ENCODE measurements at places on chromosomes 16 and 17. TPM values are rescaled to one million over a fixed set of nuclear protein-coding genes. Genes with fewer than 3 reads are reported as not detected.

- H3K27me3 ChIP-seq: peaks cover 26% of the 10 kb centered on the region
- peaks cover 11% of the 10 kb centered on the region for H3K36me3 ChIP-seq
- H3K4me1 ChIP-seq: peaks cover 18% of the 10 kb centered on the region
Measured at GRCh38 chr17:79776376-79777119, 1.4 kb upstream of the CBX2 start.

GRCh38 chr16:71721066-71721740 is 3.3 kb downstream of the PHLPP2 start:
- H3K27ac ChIP-seq: no peak overlapping the region
- DNase-seq: no peak
- no peaks in the 10 kb centered on the region for H3K27me3 ChIP-seq
- peaks cover 4% of the 10 kb centered on the region for H3K4me1 ChIP-seq

DNA sequence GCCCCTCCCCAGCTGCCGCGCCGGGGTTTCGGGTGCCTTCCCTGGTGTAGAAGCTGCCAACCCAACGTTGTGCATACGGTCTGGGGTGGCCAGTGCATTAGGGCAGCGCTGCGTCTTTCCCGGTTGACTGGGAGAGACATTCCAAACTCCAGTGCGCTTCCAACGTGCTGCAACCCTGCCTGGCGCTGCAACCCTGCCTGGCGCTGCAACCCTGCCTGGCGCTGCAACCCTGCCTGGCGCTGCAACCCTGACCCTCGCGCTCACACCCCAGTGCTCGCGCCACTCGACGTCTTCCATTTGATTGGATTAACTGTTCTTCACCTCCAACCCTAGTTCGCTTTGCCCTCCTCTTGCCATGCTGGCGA is 488 bp upstream of the HAP1 start:
- peaks cover 27% of the 10 kb centered on the region for H3K4me1 ChIP-seq
- peaks cover 79% of the 10 kb centered on the region for H3K27me3 ChIP-seq
- DNase-seq: no peak
- no peaks in the 10 kb centered on the region for H3K36me3 ChIP-seq

DNA sequence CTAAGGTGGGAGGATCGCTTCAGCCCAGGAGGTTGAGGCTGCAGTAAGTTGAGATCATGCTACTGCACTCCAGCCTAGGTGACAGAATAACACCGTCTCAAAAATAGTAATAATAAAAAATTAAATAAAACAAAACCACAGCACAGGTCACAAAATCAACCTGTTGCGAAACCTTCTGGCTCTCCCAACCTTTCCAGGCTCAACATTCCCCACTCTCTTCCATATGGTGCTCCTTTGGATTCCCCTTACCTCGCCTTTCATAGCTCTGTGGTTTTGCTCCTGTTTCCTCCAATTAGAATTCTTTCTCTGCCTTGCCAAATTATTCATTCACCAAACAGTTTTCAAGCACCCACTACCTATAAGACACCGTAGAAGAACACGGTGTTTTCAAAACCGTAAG is 4.7 kb downstream of the ZDHHC7 start:
- H3K4me1 ChIP-seq: peaks cover 35% of the 10 kb centered on the region
- no peak for DNase-seq
- H3K27ac ChIP-seq: no peak overlapping the region

GRCh38 chr17:34692920-34693319 is 113.5 kb downstream of the TMEM132E start:
- H3K27me3 ChIP-seq: no peaks in the 10 kb centered on the region
- no peaks in the 10 kb centered on the region for H3K36me3 ChIP-seq
- H3K27ac ChIP-seq: no peak overlapping the region
- no peaks in the 10 kb centered on the region for H3K4me1 ChIP-seq

DNA sequence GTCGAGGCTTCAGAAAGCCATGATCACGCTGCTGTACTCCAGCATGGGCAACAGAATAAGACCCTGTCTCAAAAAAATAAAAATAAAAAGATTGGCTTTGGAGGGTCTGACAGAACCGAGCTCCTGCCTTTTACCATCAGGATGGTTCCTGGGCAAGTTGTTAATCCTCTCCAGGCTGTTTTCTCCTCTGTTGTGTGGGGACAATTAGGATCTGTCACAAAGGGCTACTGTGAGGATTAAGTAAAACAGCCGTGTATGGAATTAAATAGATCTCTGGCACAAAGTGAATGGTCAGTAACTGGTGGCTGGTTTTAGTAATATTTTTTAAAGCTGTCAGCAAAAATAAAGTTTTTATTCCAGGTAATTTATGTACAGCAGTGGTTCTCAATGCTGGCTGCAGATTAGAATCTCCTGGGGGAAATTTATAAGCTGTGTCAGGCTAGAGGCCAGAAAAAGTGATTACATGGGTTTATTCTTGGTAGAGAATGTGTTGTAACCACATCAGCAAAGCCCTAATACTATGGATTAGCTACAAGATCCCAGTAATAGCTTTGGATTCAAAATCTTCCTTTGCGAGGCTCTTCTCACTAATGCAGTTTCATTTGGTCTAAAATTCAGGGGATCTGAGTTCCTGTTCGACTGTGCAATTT is 47.2 kb downstream of the GPRC5B start:
- H3K4me1 ChIP-seq: peaks cover 26% of the 10 kb centered on the region
- H3K27ac ChIP-seq: peak overlapping the region; percentile 57
- no peaks in the 10 kb centered on the region for H3K27me3 ChIP-seq
- H3K36me3 ChIP-seq: no peaks in the 10 kb centered on the region
- no peak overlapping the region for H3K4me3 ChIP-seq
- DNase-seq: peak; percentile 60

- peak overlapping the region; percentile 60 for H3K27ac ChIP-seq
- H3K36me3 ChIP-seq: peaks cover 3% of the 10 kb centered on the region
- DNase-seq: no peak
- peaks cover 81% of the 10 kb centered on the region for H3K4me1 ChIP-seq
Measured at GRCh38 chr16:85201574-85201973, 89.3 kb upstream of the CIBAR2 start.

DNA sequence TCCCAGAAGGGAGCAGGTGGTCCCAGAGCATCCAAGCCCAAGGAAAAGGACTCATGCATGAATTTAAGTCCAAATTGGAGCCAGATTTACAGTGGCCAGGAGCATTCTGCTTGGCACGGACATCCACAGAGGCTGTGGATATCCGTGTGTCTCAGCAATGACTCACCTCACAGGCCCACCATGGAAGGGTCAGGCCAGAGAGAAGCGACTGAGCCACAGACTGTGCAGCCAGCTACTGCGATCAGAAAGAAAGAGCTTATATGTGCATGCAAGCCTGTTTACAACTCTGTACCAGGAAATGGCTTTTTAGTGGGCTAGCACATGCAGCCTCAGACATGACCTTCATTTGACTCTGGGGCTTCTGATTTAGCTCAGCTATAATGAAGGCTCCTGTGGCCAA is 231.0 kb downstream of the C16orf95 start:
- H3K27ac ChIP-seq: no peak overlapping the region
- H3K27me3 ChIP-seq: peaks cover 3% of the 10 kb centered on the region
- no peak for DNase-seq
- no peak overlapping the region for H3K4me3 ChIP-seq
- H3K36me3 ChIP-seq: no peaks in the 10 kb centered on the region

DNA sequence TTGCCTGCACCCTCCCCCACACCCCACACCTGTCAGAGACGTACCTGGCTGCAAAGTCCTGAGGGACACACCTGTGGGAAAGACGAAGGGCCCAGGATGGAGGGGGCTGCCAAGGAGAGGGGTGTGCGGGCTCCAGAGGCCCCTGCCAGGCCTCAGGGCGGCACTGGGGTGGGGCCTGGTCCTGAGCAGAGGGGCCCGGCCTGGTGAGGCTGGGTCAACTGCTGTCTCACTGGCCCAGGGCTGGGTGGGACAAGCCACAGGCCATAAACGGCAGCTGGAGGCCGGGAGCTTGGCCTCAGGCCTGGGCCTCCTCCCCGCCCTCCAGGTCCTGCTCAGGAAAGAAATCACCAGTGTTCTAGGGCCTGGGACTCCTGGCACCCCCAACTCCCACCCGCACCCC is 510 bp downstream of the TPSG1 start:
- DNase-seq: no peak
- H3K27ac ChIP-seq: no peak overlapping the region
- no peak overlapping the region for H3K4me3 ChIP-seq
- peaks cover 9% of the 10 kb centered on the region for H3K4me1 ChIP-seq
- H3K27me3 ChIP-seq: no peaks in the 10 kb centered on the region

DNA sequence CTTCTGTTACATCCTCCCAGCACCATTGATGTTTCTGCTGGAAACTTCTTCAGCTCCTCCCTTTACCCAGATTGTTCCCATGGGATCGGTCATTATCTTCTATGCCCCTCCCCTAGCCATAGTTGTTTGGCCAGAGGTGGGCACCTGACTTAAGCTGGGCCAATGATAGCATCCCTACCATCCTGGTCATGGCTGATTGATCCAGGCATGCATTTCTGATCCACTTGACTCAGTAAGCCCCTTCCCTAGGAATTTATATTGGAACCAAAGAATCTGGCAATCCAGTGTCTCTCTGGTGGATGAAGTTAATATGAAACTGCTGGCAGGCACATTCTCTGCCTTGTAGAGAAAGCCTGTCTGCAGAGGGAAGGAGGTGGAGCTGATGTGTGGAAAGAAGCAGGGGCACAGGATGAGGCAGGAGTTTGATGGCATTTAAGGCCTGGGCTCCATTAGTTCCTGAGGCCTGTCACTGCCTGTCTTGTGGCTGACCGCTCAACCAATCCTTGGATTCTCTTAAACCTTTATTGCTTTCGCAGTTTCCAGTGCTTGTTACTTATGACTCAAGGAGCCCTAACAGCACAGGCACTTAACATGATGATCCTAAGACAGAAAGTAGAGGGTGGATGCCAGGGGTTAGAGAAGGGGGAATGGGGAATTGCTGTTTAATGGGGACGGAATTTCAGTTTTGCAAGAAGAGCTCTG is 152.4 kb downstream of the ABCC12 start:
- no peaks in the 10 kb centered on the region for H3K36me3 ChIP-seq
- no peak overlapping the region for H3K4me3 ChIP-seq
- H3K27ac ChIP-seq: no peak overlapping the region
- H3K27me3 ChIP-seq: no peaks in the 10 kb centered on the region
- peak; percentile 25 for DNase-seq

- H3K4me3 ChIP-seq: no peak overlapping the region
- H3K4me1 ChIP-seq: peaks cover 60% of the 10 kb centered on the region
- peak; percentile 59 for DNase-seq
Measured at GRCh38 chr17:49508061-49508865, 13.2 kb downstream of the NGFR start.

DNA sequence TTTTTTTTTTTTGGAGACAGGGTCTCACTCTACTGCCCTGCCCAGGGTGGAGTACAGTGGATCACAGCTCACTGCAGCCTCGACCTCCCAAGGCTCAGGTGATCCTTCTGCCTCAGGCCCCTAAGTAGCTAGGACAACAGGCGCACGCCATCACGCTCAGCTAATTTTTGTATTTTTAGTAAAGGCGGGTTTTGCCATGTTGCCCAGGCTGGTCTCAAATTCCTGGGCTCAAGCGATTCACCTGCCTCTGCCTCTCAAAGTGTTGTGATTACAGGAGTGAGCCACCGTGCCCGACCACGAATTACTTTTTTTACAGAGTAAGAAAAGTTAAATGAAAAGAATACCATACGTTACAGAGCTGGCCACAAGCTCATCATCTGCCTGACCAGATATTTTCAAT is 38.9 kb downstream of the AKAP10 start:
- H3K4me3 ChIP-seq: no peak overlapping the region
- no peak for DNase-seq
- H3K36me3 ChIP-seq: peaks cover 37% of the 10 kb centered on the region
- no peaks in the 10 kb centered on the region for H3K27me3 ChIP-seq

DNA sequence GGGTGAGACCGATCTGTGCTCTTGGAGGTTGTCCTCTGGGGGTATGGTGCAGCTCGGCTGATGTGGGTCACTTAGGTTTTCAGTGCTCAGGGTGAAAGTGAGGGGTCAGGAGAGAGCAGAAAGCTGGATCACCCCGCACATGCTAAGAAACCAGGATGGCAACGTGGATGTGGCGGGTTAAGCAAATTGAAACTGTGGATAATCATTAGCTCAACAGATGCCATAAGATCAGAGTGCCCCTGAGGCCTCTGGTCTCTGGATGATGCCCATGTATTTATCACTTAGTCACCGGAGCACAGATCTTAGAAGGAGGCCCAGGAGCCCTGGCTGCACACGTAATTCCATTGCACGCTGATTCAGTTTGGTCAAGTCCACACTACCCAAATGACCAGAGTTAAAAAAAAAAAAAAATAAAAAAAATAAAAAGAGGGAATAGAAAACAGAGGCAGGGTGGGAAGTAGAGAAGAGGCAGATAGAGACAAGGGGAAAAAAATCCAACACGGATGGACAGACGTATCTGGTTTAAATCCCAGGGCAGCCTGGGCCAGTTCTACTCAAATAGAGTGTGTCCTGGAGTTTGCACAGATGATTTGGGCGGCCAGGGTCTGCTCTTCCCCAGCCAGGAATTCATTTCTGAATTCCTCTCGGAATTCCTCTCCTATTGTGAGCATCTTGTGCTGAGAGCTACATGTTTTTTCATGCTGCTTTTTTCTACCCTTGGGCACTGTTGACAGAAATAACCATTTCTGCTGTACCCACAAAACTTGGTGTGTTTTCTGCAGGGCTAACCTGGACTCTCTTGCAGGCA is 378.3 kb downstream of the CPPED1 start:
- H3K4me1 ChIP-seq: peaks cover 12% of the 10 kb centered on the region
- H3K36me3 ChIP-seq: no peaks in the 10 kb centered on the region
- no peak overlapping the region for H3K4me3 ChIP-seq
- DNase-seq: no peak

- H3K27ac ChIP-seq: no peak overlapping the region
- no peaks in the 10 kb centered on the region for H3K4me1 ChIP-seq
- peaks cover 5% of the 10 kb centered on the region for H3K36me3 ChIP-seq
- H3K27me3 ChIP-seq: peaks cover 2% of the 10 kb centered on the region
- H3K4me3 ChIP-seq: no peak overlapping the region
- no peak for DNase-seq
Measured at GRCh38 chr17:50573866-50574611, 13.5 kb downstream of the CACNA1G start.

- DNase-seq: no peak
- H3K27me3 ChIP-seq: no peaks in the 10 kb centered on the region
- no peak overlapping the region for H3K4me3 ChIP-seq
- H3K4me1 ChIP-seq: no peaks in the 10 kb centered on the region
- no peak overlapping the region for H3K27ac ChIP-seq
Measured at GRCh38 chr17:57342963-57343589, 86.8 kb downstream of the MSI2 start.

GRCh38 chr17:80991645-80992076 is at the start of gene CHMP6:
Gene CHMP6 (plus strand): TSS chr17:80991841. CDS start chr17:80991919, 78 bp downstream.
- H3K27me3 ChIP-seq: peaks cover 5% of the 10 kb centered on the region
- H3K4me3 ChIP-seq: peak within 1 kb of the TSS; percentile 52
- H3K36me3 ChIP-seq: peaks cover 21% of the 10 kb centered on the region
- H3K4me1 ChIP-seq: peaks cover 27% of the 10 kb centered on the region

GRCh38 chr16:88192601-88193000 is 190.2 kb upstream of the ZNF469 start:
- peaks cover 28% of the 10 kb centered on the region for H3K4me1 ChIP-seq
- no peak for DNase-seq
- H3K27me3 ChIP-seq: peaks cover 3% of the 10 kb centered on the region
- no peak overlapping the region for H3K27ac ChIP-seq
- no peaks in the 10 kb centered on the region for H3K36me3 ChIP-seq

The SKAP1 gene
- total RNA-seq: 0.35 TPM

The NPIPA2 gene
- 0.31 TPM for total RNA-seq

The MYH11 gene
- 9.4 TPM for total RNA-seq

The ZCCHC14 gene
- total RNA-seq: 10.1 TPM

The SPNS3 gene
- total RNA-seq: 0.44 TPM

The TBX6 gene
- total RNA-seq: 0.31 TPM

The GALR2 gene
- not detected for total RNA-seq

The KRT15 gene
- total RNA-seq: 0.31 TPM

The CD300C gene
- total RNA-seq: 0.31 TPM

The RTN4RL1 gene
- 1.8 TPM for total RNA-seq

The FAM171A2 gene
- 52.9 TPM for total RNA-seq

The ITGAL gene
- total RNA-seq: 0.89 TPM

The CACNA1H gene
- 20.7 TPM for total RNA-seq

The LLGL2 gene
- total RNA-seq: 4.3 TPM

The SLC13A5 gene
- total RNA-seq: 0.04 TPM

The TBC1D3C gene
- total RNA-seq: not detected

All from muscle of leg (tissue), 16 donors.